Stimulated activated CD4-positive, alpha-beta T cell treated with anti-CD3 and anti-CD28 coated beads, Interleukin-1b, Interleukin-23, amount 100 ng/mL, for 4 hours (primary cell): ENCODE measurements at places on chromosomes 4 and X.

- no peak for DNase-seq
These were observed 173.2 kb downstream of the CBLL2 start for GRCh38 chrX:22445880-22446279.

GRCh38 chr4:5609306-5610007 lies 98.9 kb downstream of the EVC2 start:
- DNase-seq: no peak

- no peak for DNase-seq
These were observed 105.2 kb downstream of the GASK1B start for GRCh38 chr4:158067646-158068045.

GRCh38 chr4:133464311-133464710 lies 315.2 kb downstream of the PCDH10 start:
- DNase-seq: no peak

DNA sequence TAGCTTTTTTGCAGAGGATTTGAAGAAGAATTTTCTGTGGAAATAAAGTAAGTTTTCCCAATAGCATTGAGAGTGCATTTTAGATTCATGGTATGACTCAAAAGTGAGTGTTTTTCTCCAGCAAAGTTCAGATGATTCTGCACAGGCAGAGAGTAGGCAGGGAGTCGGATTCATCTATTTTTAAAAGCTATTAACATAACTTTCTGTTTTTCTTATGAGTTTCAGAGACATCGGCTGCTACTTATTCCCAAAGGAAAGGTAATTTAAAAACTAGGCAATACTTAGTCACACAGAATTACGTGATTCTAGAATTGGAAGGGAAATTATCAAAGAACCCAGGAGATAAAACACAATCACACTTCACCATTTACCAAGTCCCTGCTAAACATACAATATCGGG lies 4.4 kb downstream of the CCDC110 start:
- DNase-seq: no peak

DNA sequence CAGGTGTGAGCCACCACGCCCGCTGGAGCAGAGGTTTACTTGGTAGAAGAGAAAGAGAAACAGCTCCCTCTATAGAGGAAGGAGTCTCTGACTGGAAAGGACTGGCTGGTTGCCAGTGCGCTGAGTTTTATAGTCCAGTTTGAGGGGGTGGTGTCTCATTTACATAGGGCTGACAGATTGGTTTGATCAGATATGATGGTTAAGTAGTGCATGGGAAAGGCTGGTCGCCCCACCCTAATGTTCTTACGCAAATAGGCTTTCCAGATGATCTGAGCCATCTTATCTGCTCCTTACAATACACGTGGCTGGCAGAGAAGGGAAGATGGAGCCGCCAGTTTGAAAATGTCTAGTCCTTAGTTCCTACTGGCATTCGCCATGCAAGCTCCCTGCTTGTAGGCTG lies 439.5 kb downstream of the NAF1 start:
- DNase-seq: no peak

DNA sequence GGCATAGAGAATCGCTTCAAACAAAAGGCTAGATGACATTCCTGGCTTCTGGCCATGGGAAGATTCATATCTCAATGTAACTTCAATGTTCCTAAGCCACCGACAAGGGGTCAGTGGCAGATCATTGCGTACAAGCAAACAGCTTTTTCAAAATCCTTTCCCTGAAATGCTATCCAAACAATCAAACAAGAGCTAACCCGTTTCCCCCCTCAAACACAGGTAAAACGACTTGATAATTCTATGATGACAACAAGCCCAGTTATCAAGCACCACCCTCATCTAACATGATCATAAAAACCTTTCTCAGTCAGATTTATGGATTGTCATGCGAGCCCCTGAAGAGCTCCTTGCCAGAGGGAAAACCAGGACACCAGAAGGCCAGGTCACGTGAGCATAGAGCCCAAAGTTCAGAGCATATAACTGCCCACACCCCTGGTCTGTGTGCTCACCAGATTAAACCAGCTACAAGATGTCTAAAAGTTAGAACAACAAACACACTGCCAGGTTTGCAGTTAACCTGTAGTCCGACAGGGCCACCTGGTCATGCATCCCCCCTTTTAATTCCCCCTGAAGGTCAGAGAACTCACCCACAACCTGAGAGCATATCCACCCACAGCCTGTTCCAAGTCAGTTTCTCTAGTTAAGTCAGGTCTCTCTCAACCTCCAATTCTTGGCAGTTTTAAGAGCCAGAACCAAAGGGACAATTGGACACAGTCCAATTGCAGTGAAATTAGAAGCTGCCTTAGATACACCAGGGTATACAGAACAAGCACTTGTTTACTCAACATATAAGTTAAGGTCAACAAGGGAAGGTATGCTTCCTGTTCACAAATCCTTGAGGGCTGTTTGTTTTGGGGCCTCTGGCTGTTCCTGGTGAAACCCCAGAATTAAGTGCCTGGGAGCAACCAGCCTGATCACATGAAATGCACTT lies 248.1 kb upstream of the PPARGC1A start:
- DNase-seq: no peak

- DNase-seq: no peak
These were observed 53.6 kb downstream of the PABPC4L start for GRCh38 chr4:134147941-134148340.
